Stimulated activated CD4-positive, alpha-beta T cell treated with anti-CD3 and anti-CD28 coated beads, Interleukin-4, amount 100 ng/mL, for 24 hours (primary cell): ENCODE measurements at places on chromosomes 5 and 9.

DNA sequence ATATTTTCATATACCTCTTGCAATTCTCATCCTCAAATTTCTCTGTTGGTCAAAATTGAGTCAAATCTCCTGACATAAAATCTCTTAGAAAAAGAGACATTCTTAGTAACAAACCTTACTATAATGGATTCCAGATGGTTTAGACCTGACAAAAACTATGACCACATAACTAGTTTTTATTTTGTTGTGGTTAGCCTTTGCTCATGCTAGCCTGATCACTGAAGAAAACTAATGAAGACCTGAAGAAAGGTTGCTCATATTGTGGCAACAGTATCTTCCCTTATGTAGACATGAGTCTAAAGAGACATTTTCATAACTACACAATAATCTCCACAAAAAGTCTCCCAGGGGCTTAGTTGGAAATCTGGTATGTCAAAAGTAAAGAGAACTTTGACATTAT lies 274.1 kb upstream of the TMEM161B start:
- no peak for DNase-seq

- no peak for DNase-seq
These were observed 87.9 kb downstream of the KCNT1 start for GRCh38 chr9:135789838-135790291.

GRCh38 chr5:120158211-120158610 lies 305.9 kb upstream of the PRR16 start:
- DNase-seq = no peak

DNA sequence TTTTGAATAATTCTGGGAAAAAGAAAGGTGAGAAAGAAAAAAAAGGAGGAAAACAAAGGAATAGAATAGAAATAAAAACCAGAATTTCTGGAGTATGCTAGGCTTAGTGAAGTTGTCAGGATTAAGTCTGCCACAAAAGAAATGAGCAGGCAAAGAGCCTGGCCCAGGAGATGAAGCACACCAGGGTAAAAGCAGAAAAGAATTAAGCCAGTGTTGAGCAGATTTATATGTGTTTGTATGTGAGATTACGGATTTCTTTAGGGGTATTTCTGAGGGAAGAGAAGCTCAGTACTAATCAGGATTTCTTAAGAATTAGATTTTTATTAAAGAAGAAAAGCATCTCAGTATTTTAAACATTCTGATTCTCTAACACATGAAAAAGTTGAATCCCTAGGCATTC lies 74.5 kb downstream of the MRPS27 start:
- no peak for DNase-seq
